Posterior vena cava (tissue), 2 donors: ENCODE measurements at places on chromosomes 2 and 18. TPM values are rescaled to one million over a fixed set of nuclear protein-coding genes. Genes with fewer than 3 reads are reported as not detected.
A peak's percentile ranks its signal among the peaks of the same experiment; 100 is the strongest.

Gene NFU1
- total RNA-seq = 44.0 TPM

DNA sequence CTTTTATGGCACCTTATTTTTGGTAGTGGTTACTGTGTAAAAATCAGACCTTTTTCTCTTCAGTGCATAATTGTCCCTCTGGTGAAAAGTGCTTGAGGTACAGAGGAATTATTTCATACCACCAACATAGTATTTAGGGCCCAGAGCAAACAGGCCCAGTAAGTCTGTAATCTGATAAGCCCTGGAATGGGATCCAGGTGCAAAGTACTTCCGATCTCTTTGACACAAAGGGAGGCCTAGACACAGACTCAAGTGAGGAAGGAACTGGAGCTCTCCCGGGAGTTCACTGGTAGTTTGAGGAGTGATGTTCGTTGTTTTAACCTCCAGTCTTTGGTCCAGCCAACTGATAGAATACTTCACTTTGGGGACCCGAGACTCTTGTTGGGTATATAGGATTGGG lies 57.4 kb downstream of the RAB31 start:
- DNase-seq = no peak

Gene PRKAG3
- 0.23 TPM for total RNA-seq

DNA sequence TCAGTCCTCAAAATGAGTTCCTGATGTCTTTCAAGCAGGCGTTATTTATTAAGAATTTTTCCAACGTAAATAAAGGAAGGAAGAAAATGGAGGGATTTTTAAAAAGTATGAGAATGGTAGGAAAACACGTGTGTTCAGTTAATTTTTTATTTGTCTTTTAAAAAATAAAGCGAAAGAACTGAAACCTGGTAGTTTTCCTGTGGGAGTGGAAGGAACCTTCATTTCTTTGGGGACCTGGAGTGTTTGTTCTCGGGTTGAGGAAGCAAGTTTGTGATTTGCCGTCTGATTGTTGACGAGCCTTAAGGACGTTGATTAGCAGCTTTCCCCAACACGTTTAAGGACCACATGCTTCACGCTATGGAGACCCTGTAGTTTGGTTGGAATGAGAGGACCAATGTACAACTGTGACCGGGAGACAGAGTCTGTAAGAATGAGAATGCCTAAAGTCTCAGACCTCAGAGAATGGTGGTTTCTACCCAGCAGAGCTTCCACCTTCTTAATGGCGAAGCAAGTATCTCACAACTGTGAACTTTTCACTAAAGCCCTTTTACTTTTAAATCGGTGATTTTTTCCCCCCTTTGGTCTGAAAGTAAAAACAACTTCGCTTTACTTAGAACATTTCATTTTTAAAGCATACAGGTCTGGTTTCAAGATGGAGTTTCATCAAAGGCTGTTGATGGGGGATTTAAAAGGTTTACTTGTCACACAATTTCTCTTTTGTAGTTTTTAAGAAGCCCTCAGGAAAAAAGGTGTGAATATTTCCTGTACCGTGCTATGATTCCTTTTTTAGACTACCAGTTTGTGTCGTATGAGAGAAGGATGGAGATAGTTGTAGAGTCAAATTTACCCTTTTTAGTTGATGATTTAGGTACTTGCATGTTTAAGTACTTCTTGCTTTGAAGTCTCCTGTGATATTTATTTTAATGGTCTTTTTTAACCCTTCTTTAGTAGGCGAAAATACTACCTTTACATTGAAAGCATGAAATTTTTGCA lies 1.4 kb downstream of the TTC39C start:
- DNase-seq = no peak

DNA sequence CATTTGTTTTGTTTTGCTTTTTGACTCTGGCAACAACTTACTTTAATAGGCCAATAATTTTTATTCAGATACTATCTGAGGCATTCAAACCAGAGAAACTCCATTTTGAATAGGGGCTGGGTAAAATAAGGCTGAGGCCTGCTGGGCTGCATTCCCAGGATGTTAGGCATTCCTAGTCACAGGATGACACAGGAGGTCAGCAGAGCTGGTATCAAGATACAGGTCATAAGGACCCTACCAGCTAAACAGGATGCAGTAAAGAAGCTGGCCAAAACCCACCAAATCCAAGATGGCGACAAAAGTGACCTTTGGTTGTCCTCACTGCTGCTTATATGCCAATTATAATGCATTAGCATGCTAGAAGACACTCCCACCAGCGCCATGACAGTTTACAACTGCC lies 102.2 kb upstream of the XPO1 start:
- no peak for DNase-seq

Gene PROC
- total RNA-seq = not detected

Gene DSG1
- not detected for total RNA-seq

DNA sequence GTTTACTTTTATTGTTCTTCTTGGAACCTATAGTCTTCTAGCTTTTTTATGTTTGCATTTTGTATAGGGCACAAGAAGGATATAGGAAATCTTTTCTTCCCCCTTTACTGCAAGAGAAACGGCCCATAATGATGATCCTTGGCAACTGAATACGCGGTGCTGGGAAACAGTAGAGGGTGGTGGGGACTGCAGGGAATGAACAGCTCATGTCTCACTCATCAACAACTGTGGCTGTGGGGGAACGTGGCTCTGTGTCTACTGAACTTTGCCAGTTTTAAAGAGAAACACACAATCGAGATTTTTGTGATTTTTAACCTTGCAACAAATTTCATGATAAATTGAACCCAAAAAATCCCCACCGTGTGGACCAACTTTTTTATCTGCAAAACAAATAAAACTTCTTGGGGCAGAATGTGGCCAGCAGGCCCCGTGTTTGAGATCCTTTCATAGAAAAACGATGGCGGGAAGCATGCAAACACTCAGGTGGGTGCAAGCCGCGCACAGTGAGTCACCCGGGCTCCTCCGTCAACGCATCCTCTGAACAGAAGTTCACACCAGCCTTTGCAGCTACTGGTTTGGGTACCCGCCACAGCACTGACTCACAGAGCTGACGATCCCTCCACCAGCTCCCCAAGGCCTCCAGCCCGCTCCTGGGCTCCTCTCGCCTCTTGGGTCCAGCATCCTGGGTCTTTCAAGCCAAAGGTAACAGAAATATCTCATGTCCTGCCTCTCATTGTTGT lies 149.3 kb downstream of the COL6A3 start:
- DNase-seq = peak; percentile 91
